ENCODE measurements at places on chromosomes 4 and X. TPM values are rescaled to one million over a fixed set of nuclear protein-coding genes. Genes with fewer than 3 reads are reported as not detected.

DNA sequence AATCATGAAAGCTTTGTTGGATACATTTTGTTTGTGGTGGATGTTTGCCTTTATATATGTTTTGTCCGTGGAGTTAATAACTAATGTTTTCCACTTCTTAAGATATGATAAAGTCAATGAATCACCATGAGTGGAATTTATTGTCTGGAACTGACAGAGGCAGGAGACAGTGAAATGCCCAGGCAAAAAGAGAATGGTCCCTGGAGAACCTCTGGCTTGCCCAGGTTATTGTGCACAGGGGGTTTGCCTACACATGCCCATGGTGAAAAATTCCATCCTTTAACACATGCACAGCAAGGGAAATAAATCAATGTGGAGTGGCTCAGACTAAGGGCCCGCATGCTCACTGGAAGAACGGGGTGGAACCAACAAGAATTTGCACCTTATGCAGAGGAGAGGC lies 964.3 kb upstream of the GRIA3 start:
- DNase-seq = no peak

DNA sequence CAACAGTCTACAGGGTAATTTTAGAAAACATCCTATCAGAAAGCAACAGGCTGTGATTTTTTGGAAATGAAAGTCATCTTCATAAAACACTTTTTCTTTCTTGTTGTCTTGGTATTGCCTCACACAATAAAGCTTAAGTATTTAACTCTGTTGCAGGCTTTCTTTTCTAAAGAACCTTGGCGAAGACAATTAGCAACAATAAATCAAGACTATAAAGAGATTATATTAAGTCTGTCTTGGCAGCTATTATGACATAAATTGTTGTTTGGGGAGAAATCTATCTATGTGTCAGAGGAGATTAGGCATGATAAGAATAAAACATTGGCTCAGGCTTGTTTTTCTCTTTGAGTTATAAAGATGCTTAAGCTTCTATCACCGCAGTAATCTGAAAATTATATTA lies 1774.8 kb downstream of the ARAP2 start:
- no peak for DNase-seq

Gene PDK3
- polyA plus RNA-seq = 5.5 TPM

DNA sequence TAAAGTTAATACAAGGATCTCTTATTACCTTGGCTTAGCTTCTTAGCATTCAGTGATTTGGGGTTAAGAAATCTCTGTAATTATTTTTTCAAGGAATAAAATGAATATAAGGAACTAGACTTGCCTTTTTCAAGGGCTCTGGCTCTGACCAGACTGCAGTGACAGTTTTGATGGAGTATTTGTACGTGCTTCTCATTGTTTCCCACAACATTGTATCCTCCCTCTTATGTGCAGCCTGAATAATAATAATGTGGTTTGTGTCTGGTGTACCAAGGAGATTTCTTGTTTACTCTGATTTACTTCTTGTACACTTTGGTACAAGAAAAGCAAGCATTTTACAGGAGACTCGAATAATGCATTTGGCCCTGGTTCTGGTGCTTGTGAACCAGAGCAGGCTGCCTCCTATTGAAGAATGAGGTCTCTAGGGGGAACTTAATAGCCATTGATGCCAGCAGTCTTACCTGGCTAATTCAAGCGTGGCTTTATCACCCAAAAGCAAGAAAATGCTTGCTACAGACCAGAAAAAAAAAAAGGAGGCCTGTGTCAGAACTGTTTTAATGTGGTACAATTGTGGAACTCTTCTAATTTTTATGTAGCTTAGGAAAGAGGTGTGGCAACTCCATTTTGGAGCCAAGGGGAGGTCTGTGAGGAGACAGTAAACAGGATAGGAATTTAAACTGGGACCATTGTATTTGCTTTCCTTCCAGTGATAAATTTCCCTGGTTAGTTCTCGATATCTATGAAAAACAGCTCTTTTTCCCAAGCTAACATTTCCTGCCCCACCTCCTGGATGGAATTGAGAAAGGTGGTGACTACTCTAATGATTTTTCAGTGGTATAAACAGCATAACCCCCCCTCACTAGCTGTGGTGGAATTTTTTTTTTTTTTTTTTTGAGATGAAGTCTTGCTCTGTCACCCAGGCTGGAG lies 5.6 kb downstream of the OTC start:
- DNase-seq = no peak

GRCh38 chr4:110878413-110878812 lies 255.5 kb upstream of the PITX2 start:
- DNase-seq = no peak

DNA sequence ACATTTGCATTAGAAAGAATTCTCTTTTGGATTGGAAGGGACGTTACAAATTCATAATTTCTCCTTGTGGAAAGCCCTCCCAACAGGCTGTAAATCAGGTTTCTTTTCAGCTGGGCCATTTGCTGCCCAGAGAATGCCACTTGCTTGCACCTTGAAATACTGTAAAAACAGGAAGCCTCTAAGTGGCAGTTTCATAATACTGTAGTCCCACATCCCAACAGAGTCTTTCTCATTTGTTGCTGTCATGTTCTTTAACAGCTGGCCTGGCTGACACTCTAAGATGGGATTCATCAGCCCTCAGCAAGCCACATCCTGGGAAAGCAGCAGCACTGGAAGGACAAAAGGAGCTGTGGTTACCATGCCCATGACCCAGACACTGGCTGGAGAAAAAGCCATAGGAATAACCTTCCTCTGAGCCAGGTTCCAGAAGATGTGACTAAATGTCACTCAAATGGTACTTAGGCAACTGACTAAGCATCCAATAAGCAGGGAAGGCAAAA lies 221.9 kb upstream of the MBNL3 start:
- no peak for DNase-seq

- DNase-seq = peak; percentile 33
These were observed 97.8 kb downstream of the PARM1 start for GRCh38 chr4:75030649-75031235.

Gene CFAP99
- not detected for polyA plus RNA-seq

- no peak for DNase-seq
These were observed 426.5 kb upstream of the PABPC4L start for GRCh38 chr4:134628066-134628465.

Gene NLRP2B
- not detected for polyA plus RNA-seq

GRCh38 chrX:15594371-15594770 lies 6.4 kb downstream of the ACE2 start:
- DNase-seq = no peak

- peak; percentile 61 for DNase-seq
These were observed at the start of gene MAMLD1 for GRCh38 chrX:150362599-150363481. Gene MAMLD1, plus strand, starts transcription at chrX:150363317. Its CDS starts 82,200 bp downstream, at chrX:150445517.

Gene IQSEC2
- polyA plus RNA-seq = 0.45 TPM

GRCh38 chrX:150200820-150201287 lies 162.3 kb upstream of the MAMLD1 start:
- DNase-seq = no peak

- DNase-seq = no peak
These were observed 84.6 kb upstream of the GUCY1A1 start for GRCh38 chr4:155582041-155582440.

DNA sequence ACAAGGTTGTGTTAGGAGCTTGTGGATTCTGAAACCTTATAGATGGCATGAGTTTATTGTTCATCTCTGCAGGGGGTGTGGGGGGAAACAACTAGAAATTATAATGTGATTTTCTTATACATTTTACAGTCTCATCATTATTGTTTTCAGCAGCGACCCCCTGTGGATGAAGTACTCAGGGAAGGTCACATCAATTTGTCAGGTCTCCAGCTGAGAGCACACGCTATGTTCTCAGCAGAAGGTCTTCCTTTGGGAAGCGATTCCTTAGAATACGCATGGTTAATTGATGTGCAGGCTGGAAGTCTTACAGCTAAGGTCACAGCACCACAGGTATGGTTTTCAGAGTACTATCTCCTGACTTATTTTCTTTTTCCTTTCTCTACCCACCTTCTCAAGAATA lies 72.2 kb downstream of the BLTP1 start:
- peak; percentile 9 for DNase-seq

- peak; percentile 66 for DNase-seq
These were observed 395.2 kb downstream of the MID1IP1 start for GRCh38 chrX:39196192-39197102.

GRCh38 chr4:22645481-22646182 lies 47.1 kb upstream of the GBA3 start:
- no peak for DNase-seq

DNA sequence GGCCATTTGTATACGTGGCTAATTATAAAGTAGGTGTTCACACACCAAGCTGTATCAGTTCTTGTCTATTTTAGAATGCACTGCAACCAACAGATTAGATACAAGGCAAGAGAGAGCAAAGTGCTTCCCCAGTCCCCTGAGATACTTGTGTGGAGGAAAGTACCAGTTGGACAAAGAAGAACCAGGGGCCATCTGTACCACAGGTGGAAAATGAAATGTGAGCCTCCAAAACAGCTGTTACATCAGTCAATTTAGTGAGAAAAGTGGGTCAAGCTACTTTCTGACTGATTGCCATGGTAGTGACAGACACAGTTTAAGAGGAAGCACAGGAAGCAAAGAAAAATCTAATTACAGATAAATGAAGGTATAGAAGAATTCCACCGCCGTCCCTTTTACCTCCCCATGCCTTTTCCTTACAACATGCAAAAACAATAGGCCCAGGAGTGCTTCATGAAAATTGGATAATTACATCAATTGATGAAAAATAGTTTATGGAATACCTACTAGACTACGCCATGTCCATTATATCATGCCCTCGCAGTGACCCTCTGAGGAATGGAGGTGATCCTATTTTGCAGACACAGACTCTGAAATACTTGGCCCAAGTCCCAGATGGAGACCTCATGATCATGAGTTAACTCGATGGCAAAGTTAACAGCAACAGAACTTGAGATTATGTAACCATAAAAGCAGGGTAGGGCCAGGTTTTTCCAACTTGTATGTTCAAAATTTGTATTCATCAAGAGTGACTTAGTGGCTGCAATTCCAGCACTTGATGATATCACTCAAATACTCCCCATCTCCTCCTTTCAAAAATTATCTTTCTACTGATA lies 15.8 kb downstream of the SMPX start:
- DNase-seq = no peak

Gene SAGE1
- 0.18 TPM for polyA plus RNA-seq

DNA sequence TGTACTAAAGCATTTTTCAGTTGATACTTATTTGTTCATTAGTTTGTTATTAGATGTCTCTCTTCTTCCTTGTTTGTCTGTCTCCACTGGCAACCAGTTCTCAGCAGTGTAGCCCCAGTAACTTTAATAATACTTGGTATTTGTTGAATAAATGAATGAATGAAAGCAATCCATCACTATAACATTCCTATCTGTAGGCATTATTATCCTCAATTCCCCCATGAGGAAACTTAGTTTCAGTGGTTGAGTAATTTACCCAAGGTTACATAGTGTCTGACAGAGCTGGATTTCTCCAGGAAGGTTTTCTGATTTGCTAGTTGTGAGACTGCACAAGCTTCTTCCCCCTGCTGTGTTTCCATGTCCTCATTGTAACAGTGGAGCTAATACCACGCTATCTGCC lies 27.8 kb upstream of the MAOB start:
- DNase-seq = no peak

Gene SOD3
- not detected for polyA plus RNA-seq

Gene GSX2
- polyA plus RNA-seq = not detected

Data from B cell (primary cell).